Stimulated activated CD4-positive, alpha-beta T cell treated with anti-CD3 and anti-CD28 coated beads, Interleukin-1b, Interleukin-23, amount 100 ng/mL, for 48 hours (primary cell): ENCODE measurements at places on chromosomes 16 and 17.

- DNase-seq = no peak
Measured at GRCh38 chr16:8646326-8647053, 25.0 kb downstream of the METTL22 start.

DNA sequence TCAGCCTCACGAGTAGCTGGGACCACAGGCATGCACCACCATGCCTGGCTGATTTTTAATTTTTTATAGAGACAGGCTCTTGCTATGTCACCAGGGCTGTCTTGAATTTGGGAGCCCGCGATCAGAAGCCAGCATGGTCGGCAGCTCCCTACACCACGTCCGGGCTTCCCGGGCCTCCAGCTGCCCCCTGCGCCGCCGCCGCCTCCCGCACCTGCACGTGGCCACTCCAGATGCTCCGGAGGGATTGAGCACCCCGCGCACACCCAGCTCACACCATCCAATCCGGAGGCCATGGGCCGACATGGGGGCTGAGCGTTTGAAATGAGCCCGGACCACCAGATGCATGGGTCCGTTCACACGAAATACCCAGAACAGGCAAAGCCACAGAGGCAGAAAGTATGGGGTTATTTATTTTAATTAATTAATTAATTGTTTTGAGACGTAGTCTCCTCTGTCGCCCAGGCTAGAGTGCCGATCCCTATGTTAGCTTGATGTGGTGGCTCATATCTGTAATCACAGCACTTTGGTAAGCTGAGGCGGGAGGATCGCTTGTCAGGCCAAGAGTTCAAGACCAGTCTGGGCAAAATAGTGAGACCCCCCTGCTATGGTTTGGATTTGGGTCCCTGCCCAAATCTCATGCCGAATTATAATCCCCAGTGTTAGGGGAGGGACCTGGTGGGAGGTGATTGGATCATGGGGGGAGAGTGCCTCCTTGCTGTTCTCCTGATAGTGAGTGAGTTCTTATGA, 17.1 kb upstream of the PDXDC1 start:
- DNase-seq = no peak

DNA sequence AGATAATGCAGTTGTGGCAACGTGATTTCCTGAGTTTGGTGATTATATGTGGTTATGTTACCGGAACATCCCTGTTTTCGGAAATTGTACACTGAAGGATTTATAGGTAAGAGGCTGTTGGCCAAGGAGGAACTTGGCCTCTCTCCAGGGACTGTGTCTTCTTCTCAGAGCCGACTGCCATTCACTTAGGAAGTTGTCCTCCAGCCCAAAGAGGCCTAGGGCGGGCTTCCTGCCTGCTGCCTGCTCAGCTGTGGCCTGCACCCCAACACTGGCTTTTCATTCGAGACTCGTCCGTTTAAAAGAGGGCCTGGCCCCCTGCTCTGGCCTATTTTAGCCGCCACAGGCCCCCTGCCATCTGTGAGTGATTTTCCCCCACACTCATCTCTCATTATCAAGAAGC, 64.3 kb downstream of the ZDHHC7 start:
- no peak for DNase-seq

DNA sequence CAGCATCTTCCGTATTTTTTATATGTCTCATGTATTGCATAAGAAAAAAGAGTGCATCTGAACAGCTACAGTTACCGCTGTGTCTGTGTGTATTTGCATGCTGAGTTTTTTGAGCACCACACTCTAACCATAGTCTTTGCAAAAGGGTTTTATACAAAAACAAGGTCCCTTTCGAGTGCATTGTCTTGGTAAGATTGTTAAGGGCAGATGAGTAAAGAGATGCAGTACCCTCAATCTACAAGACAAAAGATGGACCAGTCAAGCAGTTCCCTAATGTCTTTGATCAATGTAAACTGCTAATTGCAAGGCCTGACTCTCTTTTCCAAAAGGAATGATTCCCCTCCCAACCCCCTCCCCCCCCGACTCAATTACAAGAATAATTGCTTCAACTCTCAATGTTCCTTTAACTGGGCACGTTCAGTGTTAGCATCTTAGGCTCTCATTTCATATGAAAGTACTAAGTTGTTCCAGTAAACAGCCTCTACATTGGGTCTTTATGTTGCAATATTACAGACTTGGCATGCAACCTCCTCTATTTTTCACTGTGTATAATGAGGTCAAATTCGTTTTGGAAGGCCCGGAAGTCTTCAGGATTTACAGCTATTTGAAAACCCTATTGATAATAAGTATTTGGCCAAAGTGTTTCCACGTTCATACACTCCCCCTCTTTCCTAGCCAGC, 471.4 kb upstream of the RBFOX1 start:
- DNase-seq = no peak
